ENCODE measurements at places on chromosomes 2 and 18.
A peak's percentile ranks its signal among the peaks of the same experiment; 100 is the strongest.

GRCh38 chr2:80889009-80889408, 584.5 kb upstream of the LRRTM1 start:
- DNase-seq = no peak

- DNase-seq = peak; percentile 26
Measured at GRCh38 chr2:17912266-17912691, 33.8 kb downstream of the KCNS3 start.

GRCh38 chr2:169232551-169233154, 129.7 kb downstream of the LRP2 start:
- DNase-seq = no peak

- DNase-seq = no peak
Measured at GRCh38 chr2:44247924-44248323, 27.4 kb upstream of the SLC3A1 start.

GRCh38 chr18:30992231-30992630, 50.3 kb downstream of the DSC3 start:
- DNase-seq = no peak

Data from stimulated activated naive B cell treated with anti-CD40 and anti-IgM and Interleukin-4, amounts not matched to agents 10 μg/mL and 1 μg/mL and 100 μg/mL, for 72 hours (primary cell).